CD4-positive, alpha-beta T cell treated with Interleukin-15 for 4 hours (primary cell): ENCODE measurements at places on chromosomes 1 and 21.

- DNase-seq, result no peak
Observed at GRCh38 chr1:171480035-171480434, 5.3 kb upstream of the PRRC2C start.

GRCh38 chr1:186648613-186649012 lies 31.6 kb downstream of the PTGS2 start:
- no peak for DNase-seq

- peak; percentile 52 for DNase-seq
Observed at GRCh38 chr1:201703621-201704438, 125.1 kb upstream of the IPO9 start.

- no peak for DNase-seq
Observed at GRCh38 chr1:9262096-9262986, 27.8 kb downstream of the H6PD start.

- no peak for DNase-seq
Observed at GRCh38 chr1:232655028-232655745, 25.3 kb upstream of the SIPA1L2 start.

DNA sequence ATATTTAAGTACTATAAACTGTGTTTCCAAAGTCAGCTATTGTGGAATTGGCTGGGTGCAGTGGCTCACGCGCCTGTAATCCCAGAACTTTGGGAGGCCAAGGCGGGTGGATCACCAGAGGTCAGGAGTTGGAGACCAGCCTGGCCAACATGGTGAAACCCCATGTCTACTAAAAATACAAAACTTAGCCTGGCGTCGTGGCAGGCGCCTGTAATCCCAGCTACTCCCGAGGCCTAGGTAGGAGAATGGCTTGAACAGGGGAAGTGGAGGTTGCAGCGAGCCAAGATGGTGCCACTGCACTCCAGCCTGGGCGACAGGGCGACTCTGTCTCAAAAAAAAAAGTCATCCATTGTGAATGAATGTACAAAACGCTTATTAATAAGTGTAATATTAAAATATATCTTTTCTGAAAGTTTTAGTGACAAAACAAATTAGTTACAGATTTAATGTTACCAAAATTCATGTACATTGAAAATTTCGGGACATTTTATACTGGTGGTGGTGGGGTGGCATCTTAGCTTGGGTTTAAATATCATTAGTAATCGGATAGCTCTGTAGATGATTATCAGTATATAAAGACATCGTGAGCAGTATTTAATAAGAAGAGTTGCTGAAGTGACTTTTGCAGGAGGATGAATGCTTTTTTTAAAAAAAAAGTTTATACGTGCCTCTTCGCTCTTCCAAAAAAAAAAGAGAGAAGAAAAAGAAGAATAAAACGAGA lies 503 bp upstream of the SRSF11 start:
- no peak for DNase-seq

DNA sequence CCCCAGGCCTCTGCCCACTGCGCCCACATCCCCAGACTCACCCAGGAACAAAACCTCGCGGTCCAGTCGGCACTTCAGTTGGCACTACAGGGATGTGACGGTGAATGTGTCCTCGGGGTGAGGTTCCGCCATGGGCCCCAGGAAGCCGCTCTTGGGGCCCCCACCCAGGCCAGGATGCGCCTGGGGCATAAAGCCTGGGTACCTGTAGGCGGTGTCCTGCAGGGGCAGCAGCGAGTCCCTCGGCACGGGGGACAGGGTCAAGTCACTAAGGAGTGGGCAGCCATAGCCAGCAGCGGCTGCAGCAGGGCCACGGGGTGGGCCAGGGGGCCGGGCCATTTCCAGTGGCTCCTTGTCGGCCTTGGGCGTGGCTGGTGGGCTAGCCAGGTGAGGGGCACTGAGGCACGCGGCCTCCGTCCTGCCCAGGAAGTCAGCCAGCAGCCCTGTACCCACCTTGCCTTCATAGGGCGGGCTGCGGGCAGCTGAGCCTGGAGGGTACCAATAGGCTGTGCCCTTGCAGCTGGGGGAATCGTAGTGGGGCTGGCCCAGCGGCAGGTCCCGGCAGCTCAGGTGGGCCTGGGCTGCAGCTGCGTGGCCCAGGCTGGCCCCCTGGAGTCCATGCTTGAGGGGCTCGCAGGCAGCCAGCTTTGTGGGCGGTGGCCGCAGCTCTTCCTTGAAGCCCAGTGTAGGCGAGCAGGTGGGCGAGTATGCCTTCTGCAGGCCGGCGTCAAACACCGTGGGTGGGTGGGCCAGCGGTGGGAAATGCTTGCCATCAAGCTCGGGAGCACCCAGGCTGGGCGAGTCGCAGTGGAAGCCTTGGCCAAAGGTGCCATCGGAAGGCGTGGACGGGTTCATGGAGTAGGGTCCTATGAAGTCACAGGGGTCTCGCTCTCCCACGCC lies 56.5 kb downstream of the AHDC1 start:
- DNase-seq, result no peak

GRCh38 chr1:50593515-50593914 lies 170.3 kb upstream of the DMRTA2 start:
- no peak for DNase-seq

GRCh38 chr1:205523891-205524793 lies 19.7 kb downstream of the CDK18 start:
- peak; percentile 66 for DNase-seq

- no peak for DNase-seq
Observed at GRCh38 chr1:181086926-181087325, 1.6 kb upstream of the IER5 start.

DNA sequence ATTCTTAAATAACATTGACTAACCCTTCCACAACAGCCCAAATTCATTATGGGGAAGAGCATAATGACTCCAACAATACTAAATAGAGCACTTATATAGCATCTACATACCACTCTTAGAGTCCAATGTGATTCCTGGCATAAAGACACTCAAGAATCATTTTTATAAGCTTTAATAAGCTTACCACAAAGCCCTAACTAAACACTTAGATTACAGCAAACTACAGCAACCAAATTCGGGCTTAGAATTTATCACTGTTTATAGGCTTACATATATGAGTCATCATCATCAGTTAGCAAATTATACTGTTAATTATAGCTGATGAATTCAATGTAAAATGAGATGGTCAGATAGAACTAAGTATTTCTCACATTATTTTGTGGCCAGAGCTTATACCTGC lies 7.3 kb downstream of the SCYL3 start:
- no peak for DNase-seq

DNA sequence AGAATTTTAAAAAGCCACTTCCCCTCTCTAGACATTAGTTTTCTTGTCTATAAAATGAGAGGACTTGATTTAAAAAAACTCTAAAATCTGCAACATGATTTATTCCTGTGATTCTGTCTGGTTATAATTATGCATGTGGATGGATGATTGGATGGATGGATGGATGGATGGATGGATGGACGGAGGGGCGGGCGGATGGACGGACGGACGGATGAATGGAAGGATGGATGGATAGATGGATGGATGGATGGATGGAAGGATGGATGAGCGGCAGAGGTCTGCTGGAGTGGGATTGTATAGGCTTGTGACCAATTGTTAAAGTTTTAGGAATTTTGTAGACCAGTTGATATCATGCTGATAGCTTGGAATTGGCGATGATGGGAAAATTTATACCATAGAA lies 135.2 kb upstream of the TIAM1 start:
- no peak for DNase-seq

- DNase-seq, result no peak
Observed at GRCh38 chr21:42983103-42983502, 8.7 kb downstream of the PKNOX1 start.

- no peak for DNase-seq
Observed at GRCh38 chr21:22806278-22806677, 1808.1 kb downstream of the NCAM2 start.

- no peak for DNase-seq
Observed at GRCh38 chr1:184027826-184028695, 9.5 kb downstream of the COLGALT2 start.

- DNase-seq, result no peak
Observed at GRCh38 chr1:32040711-32041110, 27.0 kb downstream of the KHDRBS1 start.

GRCh38 chr1:94887603-94888171 lies 39.2 kb downstream of the CNN3 start:
- DNase-seq, result no peak

DNA sequence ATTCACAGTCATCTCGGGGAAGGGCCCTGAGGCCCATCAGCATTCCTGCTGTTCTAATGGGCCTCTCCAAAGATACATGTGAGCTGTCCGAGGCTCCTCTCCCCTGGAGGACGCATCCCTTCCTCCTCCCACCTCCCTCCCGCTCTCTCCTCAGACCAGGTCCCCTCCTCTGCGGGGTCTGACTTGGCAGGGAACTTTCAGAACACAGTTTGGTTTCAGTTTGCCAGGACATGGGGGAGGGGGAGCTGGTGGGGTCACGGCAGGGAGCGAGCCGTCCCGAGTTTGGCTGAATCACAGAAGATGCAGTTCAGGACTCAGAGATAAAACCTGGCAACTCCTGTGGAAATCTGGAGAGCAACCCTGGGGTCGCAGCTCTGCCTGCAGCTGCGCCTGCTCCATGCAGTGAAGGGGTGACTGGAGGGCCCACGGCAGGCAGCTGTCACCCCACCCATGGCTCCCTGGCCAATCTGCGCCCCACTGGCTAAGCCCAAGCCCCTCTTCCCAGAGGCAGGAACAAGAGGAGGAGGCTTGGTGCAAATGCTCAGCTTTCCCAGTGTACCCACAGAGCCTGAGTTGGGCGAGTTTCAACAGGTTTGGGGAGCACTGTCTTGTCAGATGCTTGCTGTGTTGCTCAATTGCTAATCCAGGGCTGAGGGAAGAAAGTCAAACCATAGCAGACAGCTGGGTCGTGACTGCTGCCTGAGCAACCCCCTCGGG lies 5.7 kb downstream of the WNT4 start:
- DNase-seq, result no peak

DNA sequence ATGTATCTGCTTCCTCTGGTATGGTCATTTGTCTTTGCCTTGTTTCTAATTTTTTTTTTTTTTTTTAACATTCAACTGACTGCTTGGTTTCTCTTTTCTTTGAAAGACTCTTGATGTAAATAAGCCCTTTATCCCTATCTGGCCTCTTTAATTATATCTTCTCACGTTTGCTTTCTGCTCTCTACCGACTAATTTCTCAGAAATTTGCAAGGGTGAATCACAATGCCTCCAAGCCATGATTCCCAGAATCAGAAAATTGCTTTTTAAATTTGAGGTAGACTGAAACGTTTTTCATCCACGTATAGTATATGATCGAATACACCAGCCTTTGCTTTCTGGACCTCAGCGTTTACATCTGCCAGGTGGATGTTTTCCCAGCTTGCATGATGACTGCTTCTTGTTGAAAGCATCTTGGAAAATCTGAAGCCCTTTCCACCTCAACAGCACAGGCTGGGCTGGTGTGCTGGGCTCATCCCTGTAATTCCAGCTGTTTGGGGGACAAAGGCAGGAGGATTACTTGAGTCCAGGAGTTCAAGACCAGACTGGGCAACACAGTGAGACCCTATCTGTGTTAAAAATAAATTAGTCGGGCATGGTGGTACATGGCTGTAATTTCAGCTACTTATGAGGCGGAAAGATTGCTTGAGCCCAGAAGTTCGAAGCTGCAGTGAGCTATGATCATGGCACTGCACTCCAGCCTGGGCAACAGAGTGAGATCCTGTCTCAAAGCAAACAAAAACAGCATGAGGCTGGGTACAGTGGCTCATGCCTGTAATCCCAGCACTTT lies 35.0 kb upstream of the GPR137B start:
- no peak for DNase-seq

DNA sequence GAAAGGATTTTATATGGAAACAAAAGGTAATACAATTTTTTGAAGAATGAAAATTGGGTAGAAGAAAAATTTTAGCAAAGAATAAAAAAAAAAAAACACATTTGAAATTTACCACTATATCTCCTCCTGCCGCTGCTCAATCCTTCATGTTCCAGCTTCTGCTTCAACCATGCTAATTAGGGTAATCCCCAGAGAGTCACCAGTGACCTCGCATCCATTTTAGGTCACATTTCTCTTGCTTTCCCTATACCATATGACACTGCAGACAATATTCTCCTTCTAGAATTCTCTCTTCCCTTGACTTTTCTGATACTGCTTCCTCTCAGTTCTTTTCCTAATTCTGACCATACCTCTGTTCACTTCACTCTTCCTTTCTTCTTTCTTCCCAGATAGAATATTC lies 237.1 kb downstream of the USH2A start:
- DNase-seq, result no peak
